ENCODE measurements at places on chromosomes 6 and 20.

DNA sequence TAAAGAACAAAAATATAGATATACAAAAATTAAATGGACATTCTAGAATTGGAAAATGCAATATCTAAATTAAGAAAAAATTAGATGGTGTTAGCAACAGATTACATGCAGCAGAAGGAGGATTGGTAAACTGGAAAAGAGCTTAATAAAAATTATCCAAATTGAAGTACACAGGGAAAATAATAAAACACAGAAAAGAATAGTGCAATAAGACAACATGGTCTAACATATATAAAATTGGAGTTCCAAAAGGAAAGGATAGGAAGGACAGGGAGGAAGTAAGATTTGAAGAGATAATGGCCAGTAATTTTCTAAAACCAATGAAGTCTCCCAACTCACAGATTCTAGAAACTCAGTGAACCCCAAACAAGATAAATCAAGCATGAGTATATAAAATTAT is 194.5 kb downstream of the TBX18 start:
- no peak for DNase-seq

DNA sequence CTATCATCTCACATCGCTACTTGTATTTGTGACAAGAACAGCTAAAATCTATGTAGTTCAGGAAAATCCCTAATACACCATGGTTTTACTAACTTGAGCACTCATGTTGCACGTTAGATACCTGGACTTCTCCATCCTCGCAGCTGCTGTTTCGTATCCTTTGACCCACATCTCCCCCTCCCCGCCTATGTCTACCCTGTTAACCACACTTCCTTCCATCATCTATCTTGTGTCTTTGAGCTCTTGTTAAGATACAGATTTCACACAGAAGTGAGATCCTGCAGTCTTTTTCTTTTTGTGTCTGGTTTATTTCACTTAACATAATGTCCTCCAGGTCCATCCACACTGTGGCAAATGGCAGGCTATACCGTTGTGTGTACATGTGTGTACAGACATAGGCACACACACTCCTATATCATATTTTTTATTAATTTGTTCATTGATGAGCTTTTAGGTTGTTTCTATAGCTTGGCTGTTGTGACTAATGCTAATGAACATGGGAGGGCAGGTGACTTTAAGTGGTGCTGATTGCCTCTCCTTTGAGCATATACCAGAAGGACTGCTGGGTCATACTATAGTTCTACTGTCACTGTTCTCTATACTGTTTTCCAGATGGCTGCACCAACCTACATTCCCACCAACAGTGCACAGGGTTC is 117.8 kb downstream of the WDR27 start:
- DNase-seq, result no peak

DNA sequence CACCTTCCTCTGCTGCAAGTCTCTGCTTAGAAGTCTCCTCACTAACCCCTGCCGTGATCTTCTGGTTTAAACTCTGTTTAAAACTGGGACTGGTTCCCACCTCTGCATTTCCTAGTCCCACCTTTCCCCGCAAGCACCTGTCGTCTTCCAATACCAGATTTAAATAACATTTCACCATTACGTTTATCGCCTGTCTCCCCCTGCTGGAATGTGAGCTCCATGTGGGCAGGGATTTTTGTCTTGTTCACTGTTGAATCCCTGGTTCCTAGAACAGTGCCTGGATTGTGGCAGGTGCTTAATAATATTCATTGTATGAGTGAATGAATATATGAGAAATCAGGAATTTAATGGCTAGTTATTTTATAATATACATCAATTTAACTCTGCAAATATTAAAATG is 2.7 kb downstream of the GUCA1A start:
- no peak for DNase-seq

DNA sequence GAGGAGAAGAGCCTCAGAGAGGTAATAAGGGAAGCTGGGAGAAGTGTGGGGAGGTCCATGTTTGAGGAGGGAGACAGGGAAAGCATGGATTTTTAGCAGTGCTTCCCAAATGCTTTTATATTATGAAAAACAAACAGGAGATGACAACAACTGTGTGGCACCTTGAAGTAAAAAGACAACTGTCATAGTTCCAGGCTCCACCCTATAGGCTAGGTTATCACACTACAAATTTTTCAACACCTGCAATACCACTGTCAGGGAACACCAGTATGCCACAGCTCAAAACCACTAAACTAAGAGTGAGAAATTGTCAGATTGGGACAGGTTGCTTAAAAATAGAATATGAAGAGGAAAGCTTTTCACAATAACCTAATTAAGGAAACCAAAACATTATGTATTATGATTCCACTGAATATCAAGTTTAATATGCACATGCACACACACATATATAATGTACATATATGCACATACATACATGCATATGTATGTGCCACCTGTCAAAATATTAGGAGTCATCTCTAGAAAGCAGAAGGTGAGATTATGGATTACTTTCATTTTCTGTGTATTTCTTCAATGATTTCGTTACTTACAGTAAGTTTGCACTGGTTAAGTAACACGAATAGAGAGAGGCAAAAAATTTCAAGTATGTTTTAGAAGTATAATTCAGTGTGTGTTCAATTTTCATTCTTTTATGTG is 261.2 kb downstream of the PTPRK start:
- no peak for DNase-seq

DNA sequence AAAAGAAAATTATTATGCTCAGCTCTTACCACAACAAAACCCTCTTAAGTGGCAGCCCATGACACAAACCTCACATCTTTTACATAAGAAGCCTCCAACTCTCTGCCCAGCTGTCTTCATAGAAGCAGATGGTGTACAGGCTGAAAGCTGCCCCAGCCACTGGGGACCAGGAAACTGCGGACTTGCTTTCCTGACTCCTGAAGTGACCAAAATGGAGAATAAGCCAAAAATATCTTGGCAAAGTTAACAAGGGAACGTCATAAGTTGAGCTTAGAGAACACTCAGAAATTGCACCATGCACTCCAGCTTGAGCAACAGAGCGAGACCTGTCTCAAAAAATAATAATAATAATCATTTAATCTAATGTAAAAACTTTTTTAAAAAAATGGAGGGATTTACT is 160.3 kb upstream of the CDYL start:
- peak; percentile 85 for DNase-seq

GRCh38 chr6:17525637-17526036 is 74.5 kb upstream of the FAM8A1 start:
- DNase-seq, result peak; percentile 55

DNA sequence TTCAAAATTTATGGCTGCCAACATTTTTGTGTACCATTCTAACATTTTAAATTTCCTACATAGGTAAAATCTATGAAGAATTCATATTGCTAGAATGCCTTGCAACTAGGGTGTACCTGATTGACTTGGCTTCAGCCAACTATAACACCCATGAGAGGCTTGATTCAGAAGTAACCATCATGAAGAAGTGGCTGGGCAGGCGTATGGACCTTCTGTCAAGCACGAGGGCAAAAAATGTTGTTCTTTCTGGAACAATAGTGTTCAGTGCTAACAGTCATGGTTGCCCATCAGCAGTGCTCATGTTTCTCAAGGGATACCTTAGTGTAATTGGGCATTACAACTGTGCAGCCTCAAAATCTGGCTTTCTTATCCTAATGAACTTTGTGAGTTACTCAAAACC is 42.9 kb downstream of the ID4 start:
- no peak for DNase-seq

GRCh38 chr6:33787346-33787953 is 1.5 kb downstream of the LEMD2 start:
- no peak for DNase-seq

DNA sequence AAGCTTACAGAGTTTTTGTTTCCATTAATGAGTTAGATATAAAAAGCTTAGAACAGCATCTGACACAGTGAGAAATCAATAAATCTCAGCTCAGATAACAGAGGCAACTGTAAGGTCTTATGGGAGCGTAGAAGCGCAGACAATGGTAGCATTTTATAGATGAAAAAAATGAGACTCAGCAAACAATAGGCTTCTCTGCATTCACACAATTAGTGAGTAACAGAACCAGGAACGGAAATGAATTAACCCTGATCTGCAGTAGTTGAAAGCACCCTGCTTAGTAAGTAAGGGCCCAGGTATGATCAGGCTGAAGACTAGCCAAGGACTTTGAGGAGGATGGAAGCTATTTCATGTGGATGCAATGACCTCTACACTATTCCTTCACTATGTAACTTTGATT is 147.2 kb upstream of the EYA4 start:
- no peak for DNase-seq

DNA sequence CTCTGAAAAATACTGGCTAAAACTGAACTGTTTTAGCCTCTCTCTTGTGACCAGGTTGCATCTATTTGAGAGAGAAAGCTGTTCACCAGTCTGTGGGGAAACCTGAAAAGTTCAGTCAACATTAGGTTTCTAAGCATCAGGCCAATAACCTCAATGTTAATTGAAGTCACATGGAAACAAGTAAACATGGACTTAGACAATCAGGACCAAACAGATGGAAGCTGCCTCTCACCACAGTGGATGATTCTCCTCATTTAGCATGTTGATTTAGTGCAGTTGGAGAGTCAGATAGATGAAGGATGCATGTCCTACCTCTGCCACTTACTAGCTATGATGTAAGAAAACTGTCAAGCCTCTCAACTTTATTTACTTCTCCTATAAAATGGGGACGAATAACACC is 18.2 kb downstream of the SCGN start:
- DNase-seq, result no peak

DNA sequence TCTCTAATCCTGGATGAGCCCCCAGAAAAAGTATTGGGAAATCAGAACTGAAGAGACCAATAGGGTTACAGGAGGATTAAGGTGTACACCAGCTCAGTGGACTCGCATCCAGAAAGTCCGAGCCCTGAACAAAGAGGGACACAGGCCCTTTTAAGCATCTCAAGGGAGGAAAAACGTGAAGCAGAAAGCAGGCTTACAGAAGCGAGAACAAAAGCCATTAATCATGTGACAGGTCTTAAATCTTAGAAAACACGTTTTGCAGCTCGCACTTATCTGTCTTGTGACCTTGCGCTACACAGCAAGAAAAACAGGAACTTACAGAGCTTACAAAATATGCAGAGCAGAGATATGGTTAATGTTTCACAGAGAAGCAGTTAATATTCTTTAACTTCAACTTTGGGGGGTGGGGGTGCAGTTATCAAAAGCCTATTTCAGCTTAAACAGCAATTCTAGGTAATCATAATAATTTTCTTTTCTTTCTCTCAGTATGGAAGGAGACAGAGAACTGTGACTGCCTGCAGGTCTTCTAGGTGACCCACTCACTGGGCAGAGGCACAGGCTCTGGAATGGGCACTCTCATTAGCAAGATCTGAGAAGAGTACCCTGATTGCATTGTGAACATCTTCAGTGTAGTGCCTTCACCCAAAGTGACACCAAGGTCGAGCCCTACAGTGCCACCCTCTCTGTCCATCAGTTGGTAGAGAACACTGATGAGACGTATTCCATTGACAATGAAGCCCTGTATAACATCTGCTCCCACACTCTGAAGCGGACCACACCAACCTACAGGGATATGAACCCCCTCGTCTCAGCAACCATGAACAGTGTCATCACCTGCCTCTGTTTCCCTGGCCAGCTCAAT is 65.0 kb upstream of the MOCS1 start:
- no peak for DNase-seq

GRCh38 chr6:143513410-143513809 is 1.9 kb upstream of the FUCA2 start:
- no peak for DNase-seq

All from myocyte (in vitro differentiated cells).